ENCODE measurements at places on chromosomes 13 and 19.

DNA sequence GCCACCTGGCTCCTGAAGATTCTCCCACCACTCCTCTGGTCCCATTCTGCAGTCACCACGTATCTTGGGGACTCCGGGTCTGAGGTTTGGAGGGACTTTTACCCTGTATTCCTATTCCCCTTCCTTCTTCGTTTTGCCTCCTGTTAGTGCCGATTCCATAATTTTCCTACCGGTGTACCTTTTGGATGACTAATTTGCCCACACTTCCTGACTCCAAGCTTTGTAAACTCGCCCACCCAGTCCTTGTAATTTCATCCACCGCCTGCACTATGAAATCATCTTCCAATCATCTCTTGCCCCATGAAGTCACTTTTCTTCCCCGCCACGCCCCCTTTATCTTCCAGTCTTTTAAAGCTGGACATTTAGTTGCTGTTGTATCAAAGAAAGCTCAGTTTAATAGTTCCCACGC is 572 bp downstream of the UCHL3 start:
- DNase-seq = peak; percentile 70

- DNase-seq = peak; percentile 63
Measured at GRCh38 chr13:44050450-44051063, 170.9 kb downstream of the LACC1 start.

DNA sequence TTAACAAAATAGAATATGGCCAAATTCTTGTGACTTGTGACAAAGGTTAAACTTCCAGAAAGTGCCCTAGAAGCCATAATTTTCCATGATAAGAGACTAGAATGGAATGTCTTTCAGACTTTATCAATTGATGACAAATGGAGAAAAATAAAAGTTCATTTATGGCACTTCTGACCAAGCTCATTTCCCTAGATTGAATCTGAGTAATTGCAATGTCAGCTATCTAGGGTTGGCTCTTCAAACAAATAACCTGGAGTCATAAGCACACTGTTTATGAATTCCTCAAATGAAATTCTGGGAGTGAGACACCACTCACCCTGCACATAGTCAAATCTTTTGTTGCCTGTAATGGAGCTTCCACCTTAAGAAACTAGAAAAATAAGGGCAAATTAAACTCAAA is 11.4 kb downstream of the ARHGEF7 start:
- no peak for DNase-seq

DNA sequence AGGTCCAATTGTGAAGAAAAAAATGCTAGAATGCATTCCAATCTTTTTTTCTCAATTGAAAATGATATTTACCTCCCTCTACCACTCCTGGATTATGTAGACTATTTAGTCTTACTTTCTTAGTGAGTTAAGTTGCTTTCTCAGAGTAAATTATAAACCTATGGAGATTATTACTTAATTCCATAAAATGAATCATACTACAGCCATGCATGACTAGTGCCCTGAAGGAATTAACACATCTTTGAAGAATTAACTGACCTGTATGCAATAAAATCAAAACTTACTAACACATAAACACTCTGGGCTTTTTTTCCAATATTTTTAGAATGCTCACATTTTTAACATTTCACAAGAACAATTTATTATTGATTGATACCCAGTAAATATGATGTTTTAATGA is 379.4 kb upstream of the DACH1 start:
- DNase-seq = no peak

DNA sequence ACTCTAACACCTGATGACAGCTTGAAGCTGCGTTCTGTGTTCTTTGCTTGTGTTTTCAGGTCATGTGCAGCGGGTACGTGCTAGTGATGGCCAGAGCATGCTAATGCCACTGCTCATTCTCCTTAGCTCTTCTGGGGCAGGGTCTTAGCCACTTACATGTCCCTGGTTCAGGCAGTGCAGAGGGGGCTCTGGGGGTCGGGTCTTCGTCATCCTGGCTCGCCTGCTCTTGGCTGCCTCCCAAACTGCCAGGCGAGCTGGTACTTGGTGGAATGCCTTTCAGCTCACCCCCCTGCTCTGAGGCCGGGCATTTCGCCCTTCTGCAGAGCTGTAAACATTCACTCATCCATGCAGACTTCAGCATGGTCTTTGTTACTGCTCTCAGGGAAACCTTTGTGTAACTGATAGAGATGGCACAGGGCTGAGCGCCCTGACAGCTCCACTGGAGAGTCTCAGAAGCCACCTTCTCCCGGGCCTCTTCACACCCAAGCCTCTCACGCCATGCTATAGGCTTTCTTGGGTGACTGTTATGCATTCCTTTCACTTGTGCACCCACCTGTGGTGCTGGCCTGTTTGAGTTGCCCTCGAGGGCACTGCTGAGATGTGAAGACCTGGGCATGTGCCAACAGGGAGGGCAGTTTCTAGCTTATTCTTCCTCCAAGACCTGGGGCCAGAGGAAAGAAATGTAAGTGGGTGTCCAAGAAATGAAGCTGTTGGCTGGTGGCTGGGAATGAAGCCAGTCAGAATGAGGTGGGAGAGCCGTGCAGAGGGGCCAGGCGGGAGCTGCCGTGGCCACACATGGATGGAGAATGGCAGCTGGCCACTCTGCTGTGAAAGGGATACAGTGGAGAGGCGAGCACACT is 24.4 kb downstream of the FAM124A start:
- DNase-seq = no peak

- no peak for DNase-seq
Measured at GRCh38 chr13:86710896-86711295, 911.7 kb upstream of the SLITRK6 start.

DNA sequence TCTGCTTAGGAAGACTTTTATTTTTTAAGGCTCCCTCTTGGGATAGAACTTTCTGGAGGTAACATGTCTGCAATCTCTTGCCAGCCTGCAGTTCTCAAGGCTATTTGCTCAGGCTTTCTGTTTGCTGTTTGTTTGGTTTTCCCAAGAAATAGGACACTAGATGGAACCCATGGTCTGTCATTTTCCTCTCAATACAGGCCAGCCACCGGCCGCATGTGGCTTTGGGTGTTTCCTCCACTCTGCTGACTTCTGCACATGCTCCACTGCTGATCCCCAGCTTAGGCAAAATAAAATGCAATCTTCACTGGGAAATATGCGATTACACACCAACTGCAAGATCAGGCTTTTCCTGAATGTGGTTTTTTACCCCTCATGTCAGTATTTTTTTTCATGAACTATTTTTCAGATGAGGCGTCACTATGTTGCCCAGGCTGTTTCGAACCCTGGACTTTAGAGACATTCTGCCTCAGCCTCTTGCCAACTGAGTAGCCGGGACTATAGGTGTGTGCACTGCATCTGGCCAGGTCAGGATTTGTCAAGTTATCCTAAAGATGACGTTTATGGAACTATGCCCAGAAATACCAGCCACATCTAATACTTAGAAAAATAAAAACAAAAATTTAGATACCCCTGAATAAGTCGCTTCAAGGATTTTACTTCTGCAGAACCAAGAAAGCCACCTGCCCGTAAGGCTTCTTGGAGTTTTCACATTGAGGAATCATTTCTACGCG is 94.3 kb upstream of the PABPC3 start:
- DNase-seq = no peak

GRCh38 chr19:1264801-1265614 is 4.1 kb upstream of the CIRBP start:
- DNase-seq = peak; percentile 85
